HS-27A (cell line): ENCODE measurements at places on chromosomes 5 and 9.

GRCh38 chr5:91123901-91124300, 259.2 kb downstream of the ARRDC3 start:
- DNase-seq: no peak

DNA sequence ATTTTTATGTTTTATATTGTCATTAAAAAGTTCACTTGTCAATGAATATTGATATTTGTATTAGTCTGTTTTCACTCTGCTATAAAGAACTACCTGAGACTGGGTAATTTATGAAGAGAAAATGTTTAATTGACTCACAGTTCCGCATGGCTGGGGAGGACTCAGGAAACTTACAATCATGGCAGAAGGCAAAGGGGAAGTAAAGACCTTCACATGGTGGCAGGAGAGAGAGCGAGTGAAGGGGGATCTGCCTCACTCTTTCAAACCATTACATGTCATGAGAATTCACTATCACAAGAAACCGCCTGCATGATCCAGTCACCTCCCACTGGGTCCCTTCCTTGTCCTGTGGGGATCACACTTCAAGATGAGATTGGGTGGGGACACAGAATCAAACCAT, 27.4 kb downstream of the SRD5A1 start:
- DNase-seq: no peak

GRCh38 chr5:113172231-113172826, 195.7 kb downstream of the DCP2 start:
- no peak for DNase-seq

DNA sequence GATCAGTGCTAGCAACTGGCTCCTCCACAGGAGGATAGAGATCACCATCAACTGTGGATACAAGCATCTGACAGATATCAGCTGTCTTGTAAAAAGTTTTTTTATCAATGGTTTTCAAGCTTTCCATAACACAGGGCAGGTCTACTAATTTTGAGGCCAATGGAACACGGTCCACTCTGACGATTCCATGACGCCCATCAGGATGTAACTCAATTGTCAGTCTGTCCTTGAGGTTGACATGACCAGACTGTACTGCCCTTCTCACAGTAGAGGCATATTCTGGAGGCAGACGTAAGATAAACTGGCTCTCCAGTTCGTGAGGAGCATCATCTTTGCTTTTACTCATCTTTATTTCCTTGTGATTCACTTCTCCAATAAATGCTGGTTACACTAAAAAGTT, 885 bp downstream of the TAF7 start:
- DNase-seq: no peak

DNA sequence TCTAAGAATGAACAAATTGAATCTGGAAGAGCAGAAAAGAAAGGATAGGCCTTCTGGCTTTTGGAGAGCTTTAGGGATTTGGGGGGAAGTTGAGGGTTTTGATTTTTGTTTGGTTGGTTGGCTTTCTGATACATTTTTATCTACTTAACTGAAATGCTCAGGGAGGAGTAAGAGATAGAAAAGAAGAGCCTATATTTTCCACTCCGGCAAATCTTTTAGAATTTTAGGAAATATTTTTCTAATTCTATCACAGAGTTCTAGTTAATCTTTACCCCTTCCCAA, 25.8 kb upstream of the FST start:
- no peak for DNase-seq

GRCh38 chr5:21574438-21574837, 1278.7 kb downstream of the CDH12 start:
- no peak for DNase-seq

GRCh38 chr5:15968993-15969392, 210.6 kb downstream of the MARCHF11 start:
- DNase-seq: no peak

DNA sequence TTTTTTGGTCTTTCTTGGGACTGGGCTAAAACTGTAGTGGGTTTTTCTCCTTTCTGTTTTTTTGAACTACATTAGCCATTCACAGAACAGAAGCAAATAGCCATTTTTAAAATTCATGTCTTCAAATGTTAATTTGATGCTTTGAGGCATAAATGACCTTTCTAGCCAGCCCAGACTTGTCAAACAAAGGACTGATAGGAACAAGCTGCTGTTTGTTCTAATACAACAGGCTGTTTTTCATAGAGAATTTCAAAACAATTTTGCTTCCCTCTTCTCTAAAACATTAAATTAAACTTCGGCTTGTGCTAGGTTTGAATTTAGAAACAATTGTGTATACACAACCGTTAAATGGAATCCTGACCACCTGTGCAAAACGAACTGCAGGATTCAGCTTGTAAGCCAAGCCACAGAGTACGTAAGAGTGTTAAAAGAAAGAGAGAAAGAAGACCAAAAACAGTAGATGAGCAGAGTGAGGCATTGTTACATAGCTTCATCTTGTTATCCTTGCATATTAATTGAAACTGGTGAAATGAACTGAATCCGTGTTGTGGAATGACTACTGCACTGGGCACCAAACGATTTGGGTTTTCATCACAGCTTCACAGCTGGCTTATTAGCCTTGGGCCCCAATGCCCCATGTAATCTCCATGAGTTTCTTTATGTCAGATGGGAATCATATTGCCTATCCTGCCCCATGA, 100.0 kb downstream of the ZSWIM6 start:
- no peak for DNase-seq

- DNase-seq: no peak
Observed at GRCh38 chr5:156560002-156560401, 233.0 kb downstream of the SGCD start.

GRCh38 chr5:81782811-81783210, 31.9 kb upstream of the SSBP2 start:
- DNase-seq: no peak

DNA sequence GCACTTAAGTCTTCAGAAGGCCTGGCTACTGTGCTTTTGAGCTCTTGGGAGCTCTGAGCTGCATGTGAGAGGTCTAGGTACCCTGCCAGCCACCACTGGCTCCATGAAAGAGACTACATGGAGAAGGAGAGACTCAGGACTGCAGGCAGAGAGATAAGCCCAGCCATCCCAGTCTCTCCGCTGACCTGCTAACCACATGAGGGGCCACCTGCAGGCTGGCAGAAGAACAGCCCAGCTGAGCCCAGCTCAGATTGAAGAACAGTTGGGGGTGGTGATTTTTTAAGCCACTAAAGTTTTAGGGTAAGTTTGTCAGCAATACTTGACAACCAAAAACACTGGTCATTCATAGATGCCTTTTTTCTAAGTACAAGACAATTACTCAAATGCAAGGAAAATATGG, 205.0 kb upstream of the PRDM9 start:
- DNase-seq: no peak

- DNase-seq: no peak
Observed at GRCh38 chr9:90061187-90061586, 456.4 kb downstream of the GADD45G start.

DNA sequence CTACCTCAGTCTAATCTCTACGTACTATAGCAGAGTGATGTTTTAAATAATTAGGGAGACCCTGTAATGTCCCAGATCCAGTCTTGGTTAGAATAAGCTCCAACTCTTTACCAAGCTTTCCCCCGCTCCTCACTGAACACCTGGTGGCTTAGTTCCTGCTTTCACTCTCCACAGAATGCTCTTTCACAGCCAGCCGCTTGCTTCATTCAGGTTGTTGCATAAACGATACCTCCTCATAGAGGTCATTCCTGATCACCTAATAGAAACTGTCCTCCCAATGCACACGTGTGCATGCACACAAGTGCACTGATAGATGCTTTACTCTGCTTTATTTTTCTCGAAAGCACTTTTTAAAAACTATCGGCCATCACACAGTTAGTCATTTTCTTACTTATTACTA, 298.1 kb downstream of the TRPM3 start:
- no peak for DNase-seq

- DNase-seq: no peak
Observed at GRCh38 chr5:168142402-168142801, 149.0 kb upstream of the WWC1 start.

DNA sequence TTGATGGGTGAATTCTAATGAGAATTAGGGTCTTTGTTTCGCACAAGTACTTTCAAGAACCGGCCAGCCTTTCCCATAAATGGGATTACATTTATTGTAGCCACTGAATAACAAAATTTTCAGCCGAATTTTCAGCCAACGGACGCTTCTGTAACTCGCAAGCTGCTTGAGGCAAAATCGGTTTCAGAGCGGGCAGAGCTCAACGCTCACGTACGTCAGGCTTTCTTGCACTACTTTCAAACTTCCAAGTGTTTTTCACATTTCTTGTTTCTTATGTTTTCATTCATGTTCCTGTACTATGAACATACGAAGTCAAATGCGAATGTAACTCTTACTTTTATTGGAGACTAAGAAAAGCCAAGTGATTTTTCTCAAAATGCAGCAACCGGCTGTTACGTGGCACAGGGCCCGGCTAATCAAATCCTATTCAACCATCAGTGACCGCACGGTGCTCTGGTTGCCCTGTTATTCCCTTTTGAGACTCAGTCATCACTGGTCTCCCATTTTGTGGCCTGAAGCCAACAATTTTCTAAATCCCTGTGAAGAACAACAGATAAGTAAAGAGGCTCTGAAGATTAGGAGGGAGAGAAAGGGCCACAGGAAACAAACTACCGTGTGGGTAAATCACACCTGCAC, 68.5 kb downstream of the SLC28A3 start:
- DNase-seq: no peak

GRCh38 chr5:58451732-58452565, 7.9 kb downstream of the PLK2 start:
- DNase-seq: no peak

- no peak for DNase-seq
Observed at GRCh38 chr9:13823026-13823425, 490.9 kb downstream of the NFIB start.

DNA sequence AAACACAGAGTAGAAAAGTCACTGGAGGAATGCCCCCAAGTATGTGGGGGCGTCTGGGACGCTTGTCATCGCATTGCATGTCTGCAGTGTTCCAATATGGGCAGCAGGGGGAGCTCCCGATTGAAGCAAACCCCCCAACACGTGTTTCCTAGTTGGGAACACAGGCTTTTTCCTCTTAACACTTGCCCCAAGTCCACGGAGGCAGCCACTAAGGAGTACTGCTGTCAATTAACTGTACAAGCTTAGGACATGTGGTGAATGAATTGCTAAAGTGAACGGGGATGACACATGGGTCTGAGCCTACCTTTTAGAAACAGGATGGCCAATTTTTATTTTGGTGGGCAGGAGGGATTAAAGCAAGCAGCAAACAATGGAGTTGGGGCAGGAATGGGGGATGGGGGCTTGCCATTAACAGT, 2.2 kb downstream of the GABRB2 start:
- no peak for DNase-seq

DNA sequence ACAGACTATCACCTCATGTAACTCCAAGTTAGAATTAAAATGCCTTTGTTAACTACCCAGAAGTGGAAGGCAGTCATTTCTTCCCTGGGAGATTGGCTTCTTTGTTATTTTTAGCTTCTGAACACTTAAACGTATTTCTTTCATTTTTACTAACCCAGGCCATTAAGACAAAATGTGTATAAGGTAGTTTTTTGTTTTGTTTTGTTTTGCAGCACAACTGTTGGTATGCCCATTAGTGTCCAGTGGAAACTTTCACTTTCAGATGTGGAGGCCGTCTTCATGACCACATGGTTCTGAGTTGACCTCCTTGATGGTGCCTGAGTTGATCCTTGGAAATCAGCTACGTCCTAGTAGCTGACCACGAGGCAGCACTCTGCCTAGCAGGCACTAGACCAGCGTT, 264.6 kb upstream of the ZNF608 start:
- DNase-seq: no peak

- DNase-seq: peak; percentile 45
Observed at GRCh38 chr9:108813951-108814601, 41.7 kb downstream of the ACTL7B start.

DNA sequence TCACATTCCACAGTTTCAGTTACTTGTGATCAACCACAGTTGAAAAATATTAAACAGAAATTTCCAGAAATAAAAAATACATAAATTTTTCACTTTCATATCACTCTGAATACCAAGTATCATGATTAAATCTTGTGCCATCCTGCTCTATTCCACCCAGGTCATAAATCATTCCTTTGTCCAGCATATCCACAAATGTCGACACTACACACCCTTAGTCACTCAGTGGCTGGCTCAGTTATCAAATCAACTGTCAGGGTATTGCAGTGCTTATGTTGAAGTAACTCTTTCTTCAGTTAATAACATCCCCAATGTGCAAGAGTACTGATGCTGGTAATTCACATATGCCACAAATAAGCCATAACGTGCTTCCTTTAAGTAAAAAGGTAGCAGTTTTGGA, 115.7 kb downstream of the FBXL17 start:
- DNase-seq: no peak

- no peak for DNase-seq
Observed at GRCh38 chr5:160979385-160979784, 127.4 kb upstream of the ATP10B start.

GRCh38 chr5:154238776-154239481, 48.4 kb downstream of the GALNT10 start:
- DNase-seq: no peak

- peak; percentile 48 for DNase-seq
Observed at GRCh38 chr5:28580616-28581015, 1542.2 kb upstream of the CDH9 start.

GRCh38 chr5:172223901-172224873, 30.2 kb downstream of the EFCAB9 start:
- no peak for DNase-seq

DNA sequence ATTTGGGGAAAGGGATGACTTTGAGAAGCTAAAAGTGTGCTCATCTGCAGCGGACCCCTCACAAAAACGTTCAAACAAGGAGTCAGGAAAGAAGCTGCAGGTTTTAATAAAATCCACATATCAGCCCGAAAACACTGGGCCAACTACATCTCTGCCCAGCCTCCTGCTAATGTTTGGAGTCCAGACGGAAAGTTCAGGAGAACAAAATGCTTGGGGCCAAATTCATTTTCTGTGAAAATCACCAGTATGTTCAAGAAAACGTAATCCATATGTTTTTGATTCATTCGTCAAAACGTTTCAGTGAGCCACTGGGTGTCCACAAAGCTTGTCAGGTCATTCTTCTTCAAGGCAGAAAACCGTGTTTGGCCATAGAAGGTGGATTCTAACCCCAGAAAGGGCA, 87.5 kb upstream of the GAS1 start:
- no peak for DNase-seq

DNA sequence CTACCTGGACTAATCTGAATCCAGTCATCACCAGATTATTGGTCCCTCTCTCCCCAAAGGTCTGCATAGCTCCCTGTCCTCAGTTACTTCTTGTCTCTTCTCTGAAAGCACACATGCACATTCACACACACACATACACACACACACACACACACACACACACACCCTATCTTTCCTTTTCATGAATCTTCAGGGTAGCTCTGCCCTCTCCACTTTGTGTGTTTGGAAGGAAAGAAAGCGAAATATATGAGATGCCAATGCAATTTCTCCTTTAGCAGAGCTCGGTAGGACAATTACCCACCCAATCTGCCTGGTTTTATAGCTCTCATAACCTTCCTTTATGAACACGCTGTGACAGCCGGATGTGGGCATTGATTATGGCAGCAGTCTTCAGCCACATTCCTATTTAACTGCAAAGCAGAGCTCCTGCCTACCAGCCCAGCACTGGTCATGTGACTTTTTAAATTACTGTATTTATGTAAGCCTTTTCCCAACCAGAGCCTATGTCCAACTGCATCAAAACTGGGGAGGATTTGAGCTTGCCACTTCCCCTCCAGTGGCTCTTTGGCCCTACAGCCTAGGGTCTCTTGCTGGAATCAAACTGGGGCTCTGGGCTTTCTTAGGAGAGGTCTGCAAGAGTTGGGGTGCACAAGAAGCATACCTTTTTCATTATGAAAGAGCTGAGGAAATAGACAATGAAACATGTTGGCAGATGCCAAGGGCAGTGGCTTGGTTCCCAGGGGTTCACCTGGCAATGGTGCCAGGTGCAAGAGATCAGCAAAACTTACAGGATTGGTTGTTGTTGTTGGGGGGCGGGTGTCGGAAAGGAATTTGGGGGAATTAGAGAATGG, 20.8 kb upstream of the MATR3 start:
- DNase-seq: no peak
